ENCODE measurements at places on chromosomes 2 and 18.

- no peak for DNase-seq
Measured at GRCh38 chr2:159609811-159610549, 6.4 kb downstream of the BAZ2B start.

GRCh38 chr18:79452190-79452990 lies 56.7 kb downstream of the NFATC1 start:
- DNase-seq: no peak

DNA sequence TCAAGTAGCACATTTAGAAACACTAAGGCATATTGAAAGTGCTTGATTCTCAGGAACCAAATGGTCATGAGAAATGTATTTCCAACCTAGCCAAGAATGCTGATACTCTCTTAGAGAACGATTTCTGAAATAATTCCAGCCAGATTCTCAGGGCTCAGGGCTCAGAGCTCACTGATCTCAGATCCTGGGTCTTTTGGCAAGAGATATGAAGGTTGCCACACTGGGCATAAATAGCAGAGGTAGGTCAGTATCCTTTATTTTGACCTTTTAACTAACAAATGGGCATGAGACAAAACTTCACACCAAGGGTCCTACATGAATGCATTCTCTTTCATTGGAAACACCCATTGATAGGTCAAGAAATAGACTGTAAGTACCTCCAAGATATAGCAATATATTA lies 364.1 kb downstream of the ALK start:
- no peak for DNase-seq

DNA sequence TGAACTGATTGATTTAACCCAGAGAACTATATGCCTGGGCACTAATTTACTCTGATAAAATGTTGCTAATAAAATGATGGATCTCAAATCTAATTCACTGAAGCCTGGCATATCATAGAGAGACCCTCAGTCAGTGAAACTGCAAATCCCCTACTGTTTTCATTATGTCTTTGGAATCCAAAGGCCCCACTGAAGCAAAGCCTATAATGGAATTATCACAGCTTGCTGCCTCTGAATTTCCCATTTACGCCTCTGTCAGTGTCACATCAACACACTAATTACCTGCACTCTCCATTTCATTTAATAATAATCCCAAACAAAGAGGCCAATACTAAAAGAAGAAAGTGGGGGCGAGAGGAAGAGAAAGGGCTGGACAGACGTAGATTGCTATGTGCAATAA lies 470.9 kb downstream of the MBD2 start:
- no peak for DNase-seq

DNA sequence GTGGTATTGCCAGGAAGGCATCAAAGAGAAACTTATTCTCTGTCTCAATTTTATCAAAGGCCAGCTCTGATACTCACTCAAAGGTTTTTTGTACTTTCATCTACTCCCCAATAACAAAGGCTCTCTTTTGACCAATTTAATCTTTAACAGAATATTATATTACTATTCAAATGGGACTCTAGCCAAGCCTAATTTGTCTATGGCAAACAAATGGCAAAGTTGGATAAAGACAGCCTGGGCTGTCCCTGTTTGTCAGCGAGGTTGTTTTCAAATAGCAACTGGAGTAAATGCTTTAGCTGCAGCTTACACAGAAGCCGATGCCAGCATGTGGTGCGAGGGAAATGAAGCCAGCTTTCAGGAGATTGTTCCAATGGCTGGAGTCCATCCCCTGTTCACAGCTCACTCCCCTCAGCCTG lies 80.1 kb upstream of the CTNNA2 start:
- no peak for DNase-seq

DNA sequence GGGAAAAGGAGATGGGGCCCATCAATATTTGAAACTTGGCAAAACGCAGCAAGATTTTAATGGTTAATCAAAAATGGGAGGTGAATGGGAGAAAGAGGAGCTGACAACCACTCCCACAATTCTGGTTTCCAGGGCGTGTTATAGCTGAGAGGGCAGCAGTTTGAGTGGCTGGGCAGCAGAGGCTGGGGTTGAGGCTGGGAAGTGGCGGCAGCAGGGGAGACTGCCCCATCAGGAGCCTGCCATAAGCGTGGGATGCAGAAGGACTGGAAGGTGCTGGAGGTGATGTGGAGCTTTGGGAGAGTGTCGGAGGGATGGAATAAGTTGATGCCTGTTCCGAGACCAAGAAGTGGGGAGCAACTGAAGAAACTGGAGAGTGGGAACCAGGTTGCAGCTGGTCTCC lies 48.9 kb upstream of the SH3RF3 start:
- no peak for DNase-seq

GRCh38 chr2:69375494-69376353 lies 11.3 kb downstream of the GFPT1 start:
- no peak for DNase-seq

DNA sequence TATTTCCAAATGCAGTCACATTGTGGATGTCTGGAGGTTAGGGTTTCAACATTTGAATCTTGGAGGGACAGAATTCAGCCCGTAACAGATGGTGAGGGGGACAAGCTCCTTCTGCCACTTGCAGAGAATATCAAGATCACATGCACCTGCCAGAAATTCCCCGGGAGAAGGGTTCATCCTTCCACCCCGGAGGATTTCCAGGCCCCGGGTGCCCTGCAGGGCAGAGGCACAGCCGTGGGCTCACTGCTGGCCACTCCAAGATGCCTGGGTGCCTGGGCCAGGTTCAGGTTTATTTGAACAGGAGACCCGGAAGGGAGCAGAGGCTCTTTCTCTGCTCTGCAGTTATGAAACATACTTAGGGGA lies 38.2 kb upstream of the MGAT4A start:
- DNase-seq: no peak

GRCh38 chr2:163213661-163214081 lies 375.1 kb upstream of the KCNH7 start:
- no peak for DNase-seq

DNA sequence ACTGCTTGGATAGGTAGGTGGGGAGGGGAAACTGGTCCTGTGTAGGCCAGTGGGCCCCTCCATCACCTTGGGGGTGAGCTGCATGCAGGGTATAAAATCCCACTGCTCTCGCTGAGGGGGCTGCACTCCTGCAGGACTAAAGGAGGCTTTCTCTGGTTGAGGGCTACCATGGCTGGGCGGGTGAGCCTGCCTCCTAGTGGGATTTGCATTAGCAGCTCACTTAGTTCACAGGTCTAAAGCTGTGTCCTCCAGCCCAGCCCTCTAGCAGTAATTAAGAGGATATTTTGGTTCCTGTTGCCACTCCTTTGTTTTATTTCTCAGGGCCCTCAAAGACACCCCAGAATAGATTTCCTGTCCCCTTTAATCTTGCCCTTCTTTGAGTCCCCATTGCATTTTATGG lies 24.6 kb downstream of the TMEM127 start:
- no peak for DNase-seq

GRCh38 chr18:60322591-60322990 lies 50.0 kb downstream of the MC4R start:
- no peak for DNase-seq

GRCh38 chr18:26956863-26957262 lies 91.4 kb upstream of the AQP4 start:
- DNase-seq: no peak

DNA sequence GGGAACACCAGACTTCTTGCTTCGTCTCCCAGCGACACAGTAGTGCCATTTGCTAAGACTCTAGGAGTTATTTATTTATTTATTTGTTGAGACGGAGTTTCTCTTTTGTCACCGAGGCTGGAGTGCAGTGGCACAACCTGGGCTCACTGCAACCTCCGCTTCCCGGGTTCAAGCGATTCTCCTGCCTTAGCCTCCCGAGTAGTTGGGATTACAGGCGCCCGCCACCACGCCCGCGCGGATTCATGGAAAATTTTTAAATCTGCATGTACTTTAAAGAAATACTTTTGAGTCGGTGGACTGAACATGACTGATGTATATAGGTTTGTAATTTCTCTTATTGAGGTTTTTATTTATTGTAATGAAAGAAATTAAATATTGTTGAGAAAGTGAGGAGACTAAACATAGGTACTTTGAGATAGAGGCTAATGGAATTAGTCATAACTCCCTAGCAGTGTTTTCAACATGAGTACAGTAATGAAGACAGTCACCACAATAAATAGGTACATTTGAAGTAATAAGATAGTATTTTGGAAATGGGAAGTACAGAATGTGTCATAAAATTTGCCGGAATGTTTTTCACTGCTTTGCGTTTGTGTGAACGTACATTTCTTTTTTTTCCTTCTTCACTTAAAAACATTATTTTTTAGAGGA lies 983 bp downstream of the MTX2 start:
- no peak for DNase-seq

Data from effector CD8-positive, alpha-beta T cell (primary cell).